RPMI7951 (cell line): ENCODE measurements at places on chromosomes 6 and 20. TPM values are rescaled to one million over a fixed set of nuclear protein-coding genes. Genes with fewer than 3 reads are reported as not detected.

Gene ZNF831
- not detected in 2 replicates for total RNA-seq

Gene SAPCD1
- total RNA-seq = 0.72 and 2.7 TPM in 2 replicates

Gene TTBK1
- not detected in 2 replicates for total RNA-seq

Gene CMTR1
- total RNA-seq = 26.4 and 27.4 TPM in 2 replicates

Gene NEU1
- 55.3 and 66.7 TPM in 2 replicates for total RNA-seq

Gene HSPA1B
- total RNA-seq = 82.1 and 101 TPM in 2 replicates

Gene PPP1R3D
- 6.4 and 7.1 TPM in 2 replicates for total RNA-seq

Gene FOXA2
- not detected in 2 replicates for total RNA-seq

Gene SULF2
- total RNA-seq = 66.1 and 74.4 TPM in 2 replicates

Gene LAMP5
- 0.10 and 0.12 TPM in 2 replicates for total RNA-seq

Gene RSPO4
- total RNA-seq = 0.20 TPM in 1 of 2 replicates, not detected in the other

Gene CLIC1
- 1,387 and 1,552 TPM in 2 replicates for total RNA-seq

Gene MCHR2
- not detected in 2 replicates for total RNA-seq

Gene TFAP2C
- total RNA-seq = 104 and 106 TPM in 2 replicates

Gene ASIP
- total RNA-seq = not detected in 2 replicates

Gene ADGRF5
- 0.12 and 0.20 TPM in 2 replicates for total RNA-seq

Gene STAU1
- total RNA-seq = 62.3 and 66.9 TPM in 2 replicates

Gene ADGB
- total RNA-seq = not detected in 2 replicates

Gene MUC21
- total RNA-seq = not detected in 2 replicates

Gene SLC22A3
- 1.7 and 2.2 TPM in 2 replicates for total RNA-seq

Gene TNFRSF21
- 160 and 181 TPM in 2 replicates for total RNA-seq

Gene GABRR1
- total RNA-seq = not detected in 2 replicates

Gene IL17F
- not detected in 2 replicates for total RNA-seq

Gene OR2H2
- total RNA-seq = not detected in 2 replicates

Gene SEL1L2
- not detected in 2 replicates for total RNA-seq

Gene ZSCAN9
- 16.7 and 21.0 TPM in 2 replicates for total RNA-seq

Gene HLA-DMB
- total RNA-seq = 2.5 and 3.1 TPM in 2 replicates

Gene IMPG1
- total RNA-seq = not detected in 2 replicates

Gene OXT
- not detected in 2 replicates for total RNA-seq

Gene ZBTB12
- total RNA-seq = 1.2 and 1.4 TPM in 2 replicates

Gene TENT5A
- 14.8 and 15.5 TPM in 2 replicates for total RNA-seq

Gene GSTA3
- total RNA-seq = not detected in 2 replicates

Gene CDSN
- not detected in 2 replicates for total RNA-seq

Gene MLN
- total RNA-seq = not detected in 2 replicates

Gene LTB
- total RNA-seq = not detected in 2 replicates

Gene KHDRBS2
- not detected in 2 replicates for total RNA-seq

Gene DNMT3B
- 6.8 TPM in 2 replicates for total RNA-seq

Gene PBOV1
- total RNA-seq = not detected in 2 replicates

Gene NNAT
- total RNA-seq = not detected in 2 replicates

Gene TSPO2
- total RNA-seq = not detected in 2 replicates

Gene UBD
- not detected in 2 replicates for total RNA-seq

Gene RCAN2
- total RNA-seq = 0.48 and 0.49 TPM in 2 replicates

Gene RWDD1
- total RNA-seq = 41.9 and 54.5 TPM in 2 replicates

Gene POU5F1
- 0.36 TPM in 1 of 2 replicates, not detected in the other for total RNA-seq

Gene ANGPT4
- not detected in 2 replicates for total RNA-seq

Gene MCCD1
- total RNA-seq = not detected in 2 replicates

Gene OR2J2
- total RNA-seq = not detected in 2 replicates

Gene ID4
- total RNA-seq = 0.10 and 0.24 TPM in 2 replicates
